H1 (cell line): ENCODE measurements at places on chromosomes 1 and 21. TPM values are rescaled to one million over a fixed set of nuclear protein-coding genes. Genes with fewer than 3 reads are reported as not detected.

The ZMYM4 gene
- total RNA-seq: 81.2 and 81.3 TPM in 2 replicates

- H3K4me1 ChIP-seq: peaks cover 5% of the 10 kb centered on the region; the same call in 1 of the 2 replicates
- DNase-seq: no peak
- H3K27ac ChIP-seq: no peak overlapping the region
- H3K4me3 ChIP-seq: no peak overlapping the region
Measured at GRCh38 chr1:150299716-150300115, 6.1 kb downstream of the MRPS21 start.

The FAM78B gene
- 3.6 and 4.0 TPM in 2 replicates for total RNA-seq

The NBPF6 gene
- total RNA-seq: not detected in 2 replicates

The CDCP2 gene
- not detected in 2 replicates for total RNA-seq

The CENPF gene
- total RNA-seq: 170 and 175 TPM in 2 replicates

DNA sequence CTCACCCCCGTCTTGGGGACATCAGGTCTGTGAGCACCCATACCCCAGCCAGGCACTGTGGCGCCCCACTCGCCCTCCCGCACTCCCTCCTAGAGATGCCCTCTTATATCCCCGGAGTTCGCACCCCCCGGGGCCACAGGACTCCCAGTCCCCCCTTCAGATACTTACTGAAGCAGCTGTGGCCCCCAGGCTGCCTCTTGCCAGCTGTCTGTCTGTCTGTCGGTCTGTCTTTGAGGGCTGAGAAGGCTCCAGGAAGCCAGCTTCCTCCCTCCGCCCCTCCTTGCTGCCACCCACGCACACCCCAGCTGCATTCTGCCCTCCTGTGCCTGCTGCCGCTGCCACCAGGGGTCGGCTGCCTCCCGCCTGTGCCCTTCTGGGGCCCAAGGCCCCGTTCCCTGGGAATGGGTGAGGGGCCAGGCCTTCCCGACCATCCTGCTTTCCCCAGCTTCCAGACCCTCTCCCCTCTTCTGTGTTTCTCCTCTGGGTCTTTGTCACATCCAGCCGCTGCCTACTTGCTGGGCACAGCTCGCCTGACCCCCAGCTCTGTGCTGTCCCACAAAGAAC lies at the start of gene PTPN7:
PTPN7 (minus strand) TSS at position 226 of the 564 bp plus-strand sequence. CDS start 1,200 bp downstream, outside the sequence.
- H3K27ac ChIP-seq: no peak within 1 kb of the TSS
- DNase-seq: no peak
- H3K27me3 ChIP-seq: no peaks in the 10 kb centered on the region
- peaks cover 29% of the 10 kb centered on the region for H3K4me1 ChIP-seq
- H3K4me3 ChIP-seq: no peak within 1 kb of the TSS
- no peaks in the 10 kb centered on the region for H3K36me3 ChIP-seq

DNA sequence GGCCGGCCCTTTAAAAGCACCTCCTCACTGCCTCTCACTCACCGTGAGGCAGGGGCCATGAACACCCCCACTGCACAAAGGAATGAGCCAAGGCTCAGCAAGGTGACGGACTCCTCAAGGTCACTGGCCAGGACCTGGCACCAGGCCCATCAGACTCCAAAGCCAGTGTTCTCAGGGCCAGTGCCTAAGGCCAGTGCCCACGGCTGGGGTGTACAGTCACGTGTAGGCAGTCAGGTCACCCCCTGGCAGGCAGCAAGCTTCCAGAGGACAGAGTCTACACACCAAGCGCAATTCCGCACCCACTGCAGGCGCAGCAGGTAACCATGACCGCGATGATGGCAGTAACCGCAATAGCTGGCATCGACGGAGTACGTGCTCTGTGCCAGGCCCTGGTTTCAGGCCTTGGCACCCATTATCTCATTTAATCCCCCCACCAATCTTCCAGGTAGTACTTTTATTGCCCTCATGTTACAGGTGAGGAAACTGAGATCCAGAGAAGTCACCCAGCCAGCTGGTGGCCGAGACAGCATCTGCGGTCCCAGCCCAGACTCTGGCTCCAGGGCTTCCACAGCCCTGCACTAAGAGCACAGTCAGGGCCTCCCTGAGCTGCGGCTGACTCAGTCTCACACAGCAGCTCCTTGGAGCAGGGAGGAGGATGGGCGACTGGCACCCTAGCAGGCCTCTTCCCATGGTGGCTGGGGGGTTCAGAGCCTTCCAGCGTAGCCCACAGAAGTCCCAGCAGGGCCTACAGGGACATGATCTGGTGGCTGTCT lies 27.0 kb downstream of the RAP1GAP start:
- H3K27me3 ChIP-seq: no peaks in the 10 kb centered on the region
- no peaks in the 10 kb centered on the region for H3K36me3 ChIP-seq
- no peak overlapping the region for H3K27ac ChIP-seq

GRCh38 chr1:89610457-89611011 lies 22.4 kb upstream of the LRRC8C start:
- H3K4me3 ChIP-seq: no peak overlapping the region
- no peaks in the 10 kb centered on the region; the same call in 1 of the 2 replicates for H3K27me3 ChIP-seq
- no peaks in the 10 kb centered on the region for H3K4me1 ChIP-seq
- DNase-seq: no peak

DNA sequence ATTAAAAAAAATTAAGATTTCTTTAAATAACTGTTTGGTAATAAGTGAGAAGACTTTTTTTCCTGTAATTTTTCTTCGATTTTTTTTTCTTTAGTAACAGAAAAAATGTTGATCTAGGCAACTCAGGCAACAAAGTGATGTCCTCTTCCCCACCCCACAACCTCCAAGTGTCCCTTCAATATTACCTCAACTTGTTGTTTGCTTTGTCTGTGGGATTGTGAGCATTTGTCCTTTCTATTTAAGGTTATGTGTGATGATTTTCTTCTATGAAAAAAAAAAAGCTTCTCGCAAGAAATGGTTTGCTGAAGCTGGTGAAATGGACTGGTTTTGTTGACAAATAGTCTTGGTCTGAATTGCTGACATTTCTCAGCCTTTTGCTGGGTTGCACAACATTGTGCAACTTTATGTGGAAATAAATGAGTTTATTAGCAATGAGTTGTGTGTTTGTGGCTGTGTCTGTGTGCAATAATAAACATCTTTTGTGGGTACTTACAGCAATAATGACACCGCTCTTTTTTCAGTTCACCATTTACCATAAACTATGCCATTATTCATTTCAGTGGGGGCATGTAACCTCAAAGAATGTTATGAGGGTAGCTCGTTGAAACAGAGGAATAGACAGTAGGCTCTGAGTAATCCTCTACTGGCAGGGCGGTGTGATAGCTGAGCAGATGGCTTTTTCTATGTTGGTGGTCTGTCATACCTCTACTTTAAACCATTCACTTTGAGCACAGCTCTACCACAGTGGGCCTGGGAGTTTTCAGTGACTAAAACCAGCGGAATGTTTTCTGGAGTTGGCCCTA lies 218.4 kb downstream of the HLX start:
- H3K27me3 ChIP-seq: no peaks in the 10 kb centered on the region
- no peak for DNase-seq
- no peaks in the 10 kb centered on the region for H3K36me3 ChIP-seq
- H3K27ac ChIP-seq: no peak overlapping the region

DNA sequence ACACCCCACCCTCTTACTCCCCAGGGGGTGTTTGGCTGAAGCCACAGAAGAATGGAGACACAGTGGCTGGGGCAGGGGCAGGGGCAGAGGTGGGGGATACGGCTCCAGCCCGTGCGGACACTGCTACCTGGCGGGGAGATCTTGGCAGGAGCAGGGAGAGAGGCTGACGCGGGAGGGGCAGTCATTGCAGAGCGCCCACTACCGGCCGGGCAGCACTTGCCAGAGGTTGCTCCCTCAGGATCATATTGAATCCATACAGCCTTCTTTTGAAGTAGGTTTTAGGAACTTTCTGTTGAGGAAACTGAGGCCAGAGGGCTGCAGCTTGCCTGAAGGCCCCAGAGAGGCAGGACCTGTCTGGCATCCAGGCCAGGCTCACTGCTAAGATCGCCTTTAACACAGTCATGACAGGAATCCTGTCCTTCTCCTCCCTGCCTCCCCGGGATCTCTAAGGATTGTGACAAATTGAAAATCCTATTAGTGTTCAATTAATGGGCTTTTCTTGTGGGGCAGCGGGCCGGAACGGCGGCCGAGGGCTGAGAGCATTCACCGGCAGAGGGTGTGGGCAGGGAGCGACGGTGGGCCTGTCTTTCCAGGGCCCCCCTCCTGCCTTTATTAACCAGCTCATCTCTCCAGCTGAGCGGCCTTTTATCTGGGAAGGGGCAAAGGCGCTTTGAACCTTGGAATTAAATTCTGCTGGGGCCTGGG lies 65.5 kb upstream of the WNT4 start:
- H3K36me3 ChIP-seq: no peaks in the 10 kb centered on the region
- no peaks in the 10 kb centered on the region for H3K27me3 ChIP-seq
- H3K4me3 ChIP-seq: no peak overlapping the region
- H3K4me1 ChIP-seq: peaks cover 17% of the 10 kb centered on the region
- peak; percentile 61 for DNase-seq

- DNase-seq: no peak
- H3K4me3 ChIP-seq: no peak overlapping the region
- no peaks in the 10 kb centered on the region for H3K27me3 ChIP-seq
- H3K27ac ChIP-seq: no peak overlapping the region
- H3K36me3 ChIP-seq: no peaks in the 10 kb centered on the region
Measured at GRCh38 chr1:23922321-23922943, 9.3 kb upstream of the CNR2 start.

GRCh38 chr1:15186846-15187151 lies 33.3 kb downstream of the TMEM51 start:
- 0 out of 2 replicates have a peak overlapping the region, but pooled peaks have one; percentile 9 for H3K4me3 ChIP-seq
- H3K4me1 ChIP-seq: peaks cover 15% of the 10 kb centered on the region
- no peaks in the 10 kb centered on the region for H3K27me3 ChIP-seq
- peak overlapping the region; percentile 53; the same call in 1 of the 2 replicates for H3K27ac ChIP-seq
- no peaks in the 10 kb centered on the region for H3K36me3 ChIP-seq

DNA sequence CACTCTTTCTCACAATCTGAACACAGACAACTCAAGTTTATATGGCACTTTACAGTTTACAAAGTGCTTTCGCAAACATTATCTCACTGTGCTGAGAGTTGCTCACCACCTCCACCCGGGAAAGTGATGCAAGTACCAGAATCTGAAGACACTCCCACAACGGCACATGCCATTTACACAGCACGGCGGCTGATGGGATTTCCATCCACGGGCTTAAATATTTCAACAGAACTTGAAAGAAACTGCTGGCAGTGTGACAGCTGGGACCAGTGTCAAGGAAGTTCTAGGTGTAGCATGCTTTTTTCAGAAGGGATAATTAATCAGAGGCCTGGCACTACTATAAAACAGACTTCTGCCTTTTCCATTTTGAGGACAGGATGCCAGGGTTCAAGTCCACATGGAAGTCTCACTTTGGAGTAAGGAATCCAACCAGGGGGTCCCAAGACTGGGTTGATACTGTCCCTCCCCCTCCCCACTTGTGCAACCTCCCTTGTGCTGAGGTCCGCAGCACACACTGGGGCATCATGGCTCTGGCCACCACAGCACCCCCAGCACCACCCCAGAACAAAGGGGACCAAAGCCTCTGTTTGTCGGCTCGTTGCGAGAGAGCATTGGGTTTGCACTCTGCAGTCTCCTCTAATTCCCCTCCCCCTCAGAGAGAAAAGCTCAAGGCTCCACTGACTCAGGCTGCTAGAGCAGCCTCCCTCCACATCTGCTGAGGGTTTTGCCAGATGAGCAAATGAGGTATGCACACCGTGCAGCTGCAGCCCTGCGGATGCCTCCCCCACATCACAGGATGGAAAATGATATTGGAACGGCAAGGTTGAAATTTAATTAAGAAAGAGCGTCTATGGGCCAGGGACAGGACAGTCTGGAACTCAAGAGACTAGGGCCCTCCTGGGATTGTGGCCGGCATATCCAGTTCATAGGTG lies 154.9 kb downstream of the TGFBR3 start:
- H3K4me1 ChIP-seq: peaks cover 5% of the 10 kb centered on the region; the same call in 1 of the 2 replicates
- no peak overlapping the region for H3K4me3 ChIP-seq
- no peak overlapping the region for H3K27ac ChIP-seq
- H3K27me3 ChIP-seq: no peaks in the 10 kb centered on the region

- H3K27ac ChIP-seq: no peak overlapping the region
- H3K4me3 ChIP-seq: no peak overlapping the region
- H3K4me1 ChIP-seq: no peaks in the 10 kb centered on the region
- H3K27me3 ChIP-seq: no peaks in the 10 kb centered on the region
- no peak for DNase-seq
- H3K36me3 ChIP-seq: no peaks in the 10 kb centered on the region
Measured at GRCh38 chr1:97505816-97506215, 415.0 kb downstream of the DPYD start.

The NFASC gene
- 10.4 and 15.2 TPM in 2 replicates for total RNA-seq
